ENCODE measurements at places on chromosomes 3 and 15. TPM values are rescaled to one million over a fixed set of nuclear protein-coding genes. Genes with fewer than 3 reads are reported as not detected.

Gene MLF1
- 6.1 TPM for total RNA-seq

Gene ZPLD1
- 0.43 TPM for total RNA-seq

DNA sequence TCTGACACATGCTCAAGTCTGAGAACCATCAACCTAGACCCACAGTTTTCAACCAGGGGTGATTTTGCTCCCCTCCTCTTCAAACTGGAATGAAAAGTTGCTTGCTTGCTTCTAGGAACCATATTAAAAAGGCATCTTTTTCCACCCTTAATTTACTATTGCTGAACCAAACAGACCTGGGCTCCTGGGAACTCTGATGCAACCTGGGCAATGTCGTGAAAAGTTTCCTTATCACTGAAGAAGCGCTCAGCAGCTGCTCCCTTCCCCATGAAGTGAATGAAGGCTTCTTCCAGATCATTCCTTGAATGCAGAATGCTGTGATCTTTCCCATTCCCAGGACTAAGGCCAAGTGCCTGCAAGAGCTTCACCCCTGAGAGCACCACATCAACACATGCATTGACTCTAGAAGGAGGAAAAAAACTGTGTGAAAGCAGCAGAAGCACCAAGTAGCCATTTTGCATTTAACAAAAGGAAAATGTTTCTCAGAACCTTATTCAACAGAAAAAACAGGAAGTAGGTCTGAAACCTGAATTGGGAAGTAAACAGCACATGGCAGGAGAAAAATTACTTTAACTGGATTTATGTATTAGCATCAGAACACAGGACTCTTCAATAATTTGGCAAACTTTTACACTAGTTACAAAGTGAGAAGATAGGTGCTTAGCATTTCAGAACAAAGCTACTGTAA lies 8.7 kb downstream of the ADPGK start:
- no peak for DNase-seq

DNA sequence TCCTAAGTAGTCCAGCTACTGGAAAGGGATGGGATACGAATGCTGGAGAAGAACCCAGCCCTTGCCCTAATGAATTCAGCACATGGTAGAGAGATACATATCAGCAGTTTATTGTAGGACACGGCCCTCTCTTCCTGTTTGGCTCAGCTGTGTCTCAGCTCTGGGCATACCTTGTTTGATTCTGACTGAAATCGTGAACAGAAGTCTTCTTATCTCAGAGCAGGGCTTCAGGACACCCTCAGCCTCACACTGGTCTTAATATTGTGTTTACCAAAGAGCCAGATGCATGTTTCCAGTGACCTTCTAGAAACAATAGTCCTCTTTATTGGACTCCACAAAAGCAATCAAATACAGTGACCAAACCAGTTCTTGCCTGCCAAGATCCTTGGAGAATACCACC lies 54.7 kb downstream of the FAM174B start:
- DNase-seq, result no peak

GRCh38 chr3:197800379-197800778 lies 9.3 kb downstream of the LRCH3 start:
- DNase-seq, result peak; percentile 34

DNA sequence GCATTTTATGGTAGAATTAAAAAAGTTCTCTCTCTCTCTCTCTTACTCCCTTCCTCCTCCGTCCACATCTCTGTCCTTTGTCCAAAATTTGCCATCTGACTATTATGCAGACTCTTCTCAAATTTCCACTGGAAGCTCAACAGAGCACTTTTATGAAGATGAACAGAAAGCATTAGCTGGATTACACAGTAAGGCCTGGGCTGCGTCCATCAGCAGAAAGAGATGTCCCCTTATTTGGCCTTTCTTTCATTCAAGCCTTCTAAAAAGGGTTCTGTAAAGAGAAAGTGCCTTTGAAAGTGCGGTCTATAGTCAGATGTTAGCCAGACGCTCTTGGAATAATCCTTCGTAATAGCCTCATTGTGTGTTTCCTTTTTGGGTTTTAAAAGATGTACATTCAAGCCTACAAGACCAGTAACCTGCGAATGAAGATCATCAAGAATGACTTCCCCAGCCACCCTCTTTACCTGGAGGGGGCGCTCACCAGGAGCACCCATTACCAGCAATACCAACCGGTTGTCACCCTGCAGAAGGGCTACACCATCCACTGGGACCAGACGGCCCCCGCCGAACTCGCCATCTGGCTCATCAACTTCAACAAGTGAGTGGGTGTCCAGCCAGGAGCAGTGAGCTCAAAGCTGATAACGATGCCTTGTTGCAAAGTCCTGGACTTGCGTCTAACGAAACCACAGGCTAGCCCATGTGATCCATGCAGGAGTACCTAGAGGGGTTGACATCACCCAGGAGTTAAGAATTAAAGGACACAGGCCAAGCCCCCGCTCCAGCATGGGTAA lies 53.1 kb downstream of the MESD start:
- peak; percentile 16 for DNase-seq

GRCh38 chr3:127218454-127218922 lies 25.6 kb downstream of the PRR23E start:
- DNase-seq, result no peak
